Adrenal gland (tissue), 19 donors: ENCODE measurements at places on chromosomes 11 and 22. TPM values are rescaled to one million over a fixed set of nuclear protein-coding genes. Genes with fewer than 3 reads are reported as not detected.

GAL gene
- total RNA-seq: not detected

CNIH2 gene
- 0.55 TPM for total RNA-seq

MUC5B gene
- total RNA-seq: 0.93 TPM

ROM1 gene
- total RNA-seq: 4.9 TPM

CYP2D6 gene
- total RNA-seq: 0.45 TPM

IGSF22 gene
- 1.4 TPM for total RNA-seq

DNA sequence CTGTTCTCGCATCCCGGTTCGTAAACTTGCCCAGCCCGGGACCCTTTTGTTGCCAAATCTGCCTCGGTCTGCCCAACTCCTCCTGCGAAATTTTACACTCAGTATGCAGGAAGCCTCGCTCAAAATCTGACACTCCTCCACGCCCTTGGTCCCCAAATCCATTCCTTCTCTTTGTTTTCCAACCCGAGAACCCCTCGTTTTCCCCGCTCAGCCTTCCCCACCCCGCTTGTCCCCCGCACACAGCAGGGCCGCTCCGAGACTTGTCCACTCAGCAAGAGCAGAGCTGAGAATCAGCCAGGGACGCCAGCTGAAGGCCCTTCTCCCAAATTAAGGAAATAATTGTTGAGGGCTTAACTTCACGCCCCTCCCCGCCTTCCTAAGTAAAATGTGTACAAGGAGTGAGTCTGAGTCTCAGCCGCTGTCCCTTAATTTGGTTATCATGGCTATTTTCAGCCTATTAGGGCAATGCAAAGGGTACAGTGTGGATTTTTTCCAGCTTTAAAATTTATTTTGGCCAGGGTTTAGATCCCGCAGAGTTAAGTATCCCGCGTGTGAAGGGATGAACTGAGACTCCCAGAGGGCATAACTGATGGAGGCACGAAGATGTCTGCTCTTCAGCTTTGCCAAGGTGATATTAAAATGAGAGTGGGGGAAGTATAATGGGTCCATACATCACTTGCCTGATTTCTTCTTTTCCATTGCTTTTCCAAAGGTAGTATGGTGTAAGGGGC lies 581 bp upstream of the FBXO3 start:
- H3K27ac ChIP-seq: peak overlapping the region; percentile 81
- DNase-seq: no peak
- H3K27me3 ChIP-seq: no peaks in the 10 kb centered on the region
- H3K4me3 ChIP-seq: peak overlapping the region; percentile 75
- no peaks in the 10 kb centered on the region for H3K36me3 ChIP-seq

DNA sequence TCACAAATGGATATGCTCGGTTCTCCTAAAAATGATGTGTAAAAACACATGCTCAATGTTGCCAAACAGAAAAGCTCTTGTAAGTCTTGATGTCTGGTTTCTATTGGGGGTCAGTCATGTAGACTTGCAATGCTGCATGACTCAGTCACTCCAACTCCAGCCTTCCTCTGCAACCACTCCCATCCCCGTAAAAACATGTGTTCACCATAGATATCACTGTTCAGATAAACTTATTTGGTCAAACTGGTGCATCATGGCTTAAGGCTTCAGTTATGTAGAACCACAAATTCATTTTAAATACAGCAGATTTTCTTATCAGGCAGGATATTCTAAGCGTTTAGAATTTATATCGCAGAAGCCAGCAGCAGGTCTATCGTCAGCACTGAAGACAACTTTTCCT lies 298.4 kb upstream of the LUZP2 start:
- DNase-seq: no peak
- no peaks in the 10 kb centered on the region for H3K4me1 ChIP-seq
- no peaks in the 10 kb centered on the region for H3K36me3 ChIP-seq
- H3K4me3 ChIP-seq: no peak overlapping the region

GRCh38 chr11:86917589-86917988 lies 37.6 kb downstream of the FZD4 start:
- no peaks in the 10 kb centered on the region for H3K27me3 ChIP-seq
- H3K4me1 ChIP-seq: no peaks in the 10 kb centered on the region
- no peak for DNase-seq

GRCh38 chr22:48236261-48236660 lies 1473.8 kb downstream of the TBC1D22A start:
- no peaks in the 10 kb centered on the region for H3K36me3 ChIP-seq
- H3K27me3 ChIP-seq: no peaks in the 10 kb centered on the region
- H3K27ac ChIP-seq: no peak overlapping the region
- DNase-seq: peak; percentile 3
- H3K4me3 ChIP-seq: no peak overlapping the region
- no peaks in the 10 kb centered on the region for H3K4me1 ChIP-seq

GRCh38 chr11:61791737-61792309 lies 576 bp downstream of the TMEM258 start:
- DNase-seq: peak; percentile 80
- peaks cover 37% of the 10 kb centered on the region for H3K36me3 ChIP-seq
- H3K27ac ChIP-seq: peak overlapping the region; percentile 90
- peaks cover 5% of the 10 kb centered on the region for H3K4me1 ChIP-seq
- no peaks in the 10 kb centered on the region for H3K27me3 ChIP-seq

GRCh38 chr22:36185828-36186624 lies 15.6 kb downstream of the APOL4 start:
- no peak overlapping the region for H3K4me3 ChIP-seq
- H3K36me3 ChIP-seq: no peaks in the 10 kb centered on the region
- H3K27me3 ChIP-seq: no peaks in the 10 kb centered on the region
- no peak overlapping the region for H3K27ac ChIP-seq

- H3K4me3 ChIP-seq: no peak overlapping the region
- H3K27me3 ChIP-seq: peaks cover 26% of the 10 kb centered on the region
- DNase-seq: no peak
- H3K4me1 ChIP-seq: no peaks in the 10 kb centered on the region
Observed at GRCh38 chr22:50546326-50547262, 895 bp downstream of the KLHDC7B start.

DNA sequence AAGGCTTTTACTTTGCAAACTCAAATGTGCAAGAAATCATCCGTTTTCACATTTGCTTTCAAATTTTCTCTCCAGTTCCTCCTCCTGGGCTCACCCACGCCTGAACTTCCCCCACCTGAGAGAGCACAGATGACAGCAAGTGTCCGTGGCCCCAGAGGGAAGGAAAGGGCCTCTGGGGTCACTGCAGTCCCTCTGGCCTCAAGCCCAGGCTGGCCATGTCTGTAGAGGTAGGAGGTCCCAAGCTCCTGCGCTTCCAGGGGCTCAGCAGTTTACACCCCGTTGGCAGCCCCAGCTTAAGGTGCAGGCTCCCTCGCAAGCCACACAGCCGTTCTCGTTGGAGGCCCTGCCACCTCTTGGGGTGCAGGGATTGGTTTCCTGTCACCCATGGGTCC lies 40.5 kb upstream of the PRDM11 start:
- H3K4me3 ChIP-seq: no peak overlapping the region
- no peak for DNase-seq
- H3K27ac ChIP-seq: no peak overlapping the region
- peaks cover 10% of the 10 kb centered on the region for H3K27me3 ChIP-seq

- H3K36me3 ChIP-seq: no peaks in the 10 kb centered on the region
- H3K4me3 ChIP-seq: no peak overlapping the region
- H3K4me1 ChIP-seq: peaks cover 8% of the 10 kb centered on the region
- DNase-seq: no peak
- H3K27ac ChIP-seq: no peak overlapping the region
- no peaks in the 10 kb centered on the region for H3K27me3 ChIP-seq
Observed at GRCh38 chr11:86810288-86810687, 9.9 kb downstream of the PRSS23 start.

DNA sequence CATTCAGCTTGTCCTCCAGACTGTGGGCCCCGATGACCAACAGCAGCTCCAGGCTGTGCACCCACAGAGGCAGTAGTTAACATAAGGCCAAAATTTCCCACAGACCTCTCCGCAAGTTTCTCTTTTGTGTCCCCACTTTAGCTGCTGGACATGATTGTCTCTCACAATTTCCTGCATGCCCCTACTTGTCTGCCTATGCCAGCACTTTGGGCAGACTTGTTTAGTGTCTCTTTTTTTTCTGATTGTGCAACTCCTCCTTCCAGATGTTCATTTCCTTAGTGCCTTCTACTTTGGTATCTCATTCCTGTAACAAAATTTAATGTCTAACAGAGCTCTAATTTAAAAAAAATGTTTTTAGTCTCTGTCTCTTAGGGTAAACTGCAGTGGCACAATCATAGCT lies 23.8 kb upstream of the SCN3B start:
- no peak overlapping the region for H3K4me3 ChIP-seq
- H3K36me3 ChIP-seq: no peaks in the 10 kb centered on the region
- no peaks in the 10 kb centered on the region for H3K4me1 ChIP-seq
- no peaks in the 10 kb centered on the region for H3K27me3 ChIP-seq

DNA sequence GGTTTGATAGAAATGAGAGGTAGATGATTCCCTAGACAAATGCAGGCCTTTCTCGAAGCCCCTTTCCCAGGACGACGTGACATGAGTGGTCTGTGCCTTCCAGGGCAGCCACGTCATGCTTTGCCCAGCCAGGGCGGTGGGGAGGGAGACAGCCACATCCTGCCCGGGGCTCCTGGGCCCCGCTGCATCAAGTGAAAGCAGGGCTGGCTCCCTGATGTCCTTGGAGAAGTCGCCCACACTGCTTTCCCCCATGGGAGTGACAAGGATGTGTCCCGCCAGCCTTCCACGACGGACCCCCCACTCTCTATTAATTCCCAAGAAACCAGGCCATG lies 13.2 kb downstream of the PPARA start:
- no peak for DNase-seq
- no peaks in the 10 kb centered on the region for H3K36me3 ChIP-seq
- H3K27ac ChIP-seq: no peak overlapping the region
- H3K4me3 ChIP-seq: no peak overlapping the region
- no peaks in the 10 kb centered on the region for H3K27me3 ChIP-seq

DNA sequence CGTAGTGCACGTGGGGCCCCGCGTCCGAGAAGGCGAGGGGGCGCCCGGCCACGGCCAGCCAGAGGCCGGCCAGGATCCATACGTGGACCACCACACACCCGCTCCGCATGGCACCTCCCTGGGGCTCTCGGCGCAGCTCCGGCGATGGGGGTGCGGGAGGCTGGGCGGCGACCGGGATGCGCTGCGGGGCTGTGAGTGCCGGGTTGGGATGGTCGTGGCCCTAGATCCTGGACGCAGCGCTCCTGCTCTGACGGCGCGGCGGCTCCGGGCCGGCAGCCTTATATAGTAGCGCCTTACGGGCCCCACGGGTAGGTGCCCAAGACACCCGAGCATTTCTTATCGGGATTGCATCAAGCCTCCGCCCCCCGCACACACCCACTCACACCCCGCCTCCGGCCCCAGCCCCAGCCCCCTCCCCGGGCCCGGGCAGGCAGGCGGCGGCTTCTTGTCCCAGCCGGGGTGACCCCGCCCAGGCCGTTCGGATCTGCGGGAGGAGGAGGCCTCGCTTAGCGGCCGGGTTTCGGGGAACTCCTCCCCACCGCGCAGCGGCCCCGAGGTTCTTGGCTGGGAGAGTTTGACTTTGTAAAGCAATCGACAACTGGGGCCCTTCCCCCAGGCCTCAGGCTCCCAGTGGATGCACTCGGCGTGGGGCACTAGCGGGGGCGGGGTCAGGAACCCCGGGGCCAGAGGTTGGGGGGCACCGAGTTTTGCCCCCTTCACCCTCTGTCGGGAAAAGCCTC lies at the start of gene FGF19:
TSS of gene FGF19 (minus strand) at position 255 of the 740 bp plus-strand sequence. CDS start at position 109, 146 bp downstream.
- no peaks in the 10 kb centered on the region for H3K36me3 ChIP-seq
- H3K27me3 ChIP-seq: peaks cover 67% of the 10 kb centered on the region
- DNase-seq: no peak

GRCh38 chr22:40265783-40266182 lies 80.5 kb upstream of the ADSL start:
- no peaks in the 10 kb centered on the region for H3K27me3 ChIP-seq
- DNase-seq: no peak
- H3K4me1 ChIP-seq: peaks cover 10% of the 10 kb centered on the region
- no peak overlapping the region for H3K27ac ChIP-seq
- H3K4me3 ChIP-seq: no peak overlapping the region
